Activated CD4-positive, alpha-beta memory T cell treated with anti-CD3 and anti-CD28 coated beads for 36 hours (primary cell): ENCODE measurements at places on chromosomes 13 and 19. TPM values are rescaled to one million over a fixed set of nuclear protein-coding genes. Genes with fewer than 3 reads are reported as not detected.

DNA sequence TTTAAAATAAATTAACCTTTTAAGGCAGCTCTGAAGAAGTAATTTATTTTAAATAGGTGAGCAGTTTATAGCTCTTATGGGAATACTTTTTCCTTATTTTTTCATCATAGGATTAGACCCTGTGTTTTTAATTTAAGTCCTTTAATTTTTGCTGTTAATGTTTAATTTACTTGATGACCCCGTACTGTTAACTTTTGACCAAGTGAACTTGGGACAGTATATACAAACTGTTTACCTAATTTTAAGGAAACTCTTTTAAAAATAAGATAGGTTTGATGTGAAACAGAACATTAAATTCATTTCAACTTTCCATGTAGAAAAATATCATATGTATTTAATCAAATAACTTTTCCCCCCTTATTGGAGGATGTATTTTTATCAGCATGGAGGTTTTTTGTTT lies 74.4 kb downstream of the KCNRG start:
- no peak for DNase-seq

Gene CYP2F1
- total RNA-seq = not detected

DNA sequence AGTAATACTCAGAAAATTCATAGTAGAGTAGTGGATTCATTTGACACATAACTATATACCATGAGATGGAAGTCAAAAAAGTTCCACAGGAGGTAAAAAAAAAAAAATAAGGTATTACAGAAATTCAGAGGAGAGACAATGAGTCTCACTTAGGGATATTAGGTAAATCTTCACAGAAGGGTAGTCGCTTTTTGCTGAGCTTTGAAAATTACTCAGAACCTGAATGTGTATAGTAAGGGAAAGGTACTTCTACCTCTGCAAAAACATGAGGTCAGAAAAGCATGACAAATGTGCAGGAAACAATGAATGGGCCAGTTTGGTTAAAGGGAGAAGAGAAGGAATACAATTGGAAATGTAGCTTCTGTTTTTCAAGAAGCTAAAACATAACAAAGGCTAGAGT lies 250.6 kb downstream of the ITGBL1 start:
- DNase-seq = no peak

DNA sequence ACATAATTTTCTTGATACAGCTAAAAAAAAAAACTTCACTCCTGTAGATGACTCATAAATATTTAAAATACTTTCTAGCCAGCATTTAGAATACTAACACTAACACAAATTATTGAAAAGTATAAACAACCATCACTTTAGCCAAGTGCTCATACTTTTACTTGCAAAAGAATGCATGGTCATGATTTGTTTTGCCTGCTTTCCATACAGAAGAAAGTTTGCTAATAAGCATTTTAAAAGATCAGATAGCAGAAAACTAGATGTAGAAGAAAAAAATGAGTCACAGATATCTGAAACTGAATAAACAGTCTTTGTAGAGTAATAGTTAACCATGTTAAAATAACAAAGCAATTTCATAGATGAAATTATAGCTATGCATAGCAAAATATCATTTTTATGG lies 2280.4 kb upstream of the PCDH20 start:
- no peak for DNase-seq

DNA sequence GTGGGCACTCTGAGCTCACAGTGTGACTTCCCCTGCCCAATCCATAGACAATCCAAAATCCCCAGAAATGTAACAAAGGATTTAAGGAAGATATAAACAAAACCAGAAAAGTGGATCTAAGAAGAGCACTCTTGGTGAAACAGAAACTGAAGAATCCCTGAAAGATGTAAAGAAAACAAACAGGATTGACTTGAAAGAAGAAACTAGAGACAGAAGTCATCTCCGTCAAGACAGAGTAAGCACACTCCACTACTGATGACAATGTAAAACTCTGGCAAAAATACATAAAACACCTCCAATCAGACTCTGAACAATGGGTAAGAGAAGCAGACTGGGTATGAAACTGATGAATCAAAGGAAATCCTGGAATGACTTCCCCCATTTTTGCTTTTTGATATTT lies 13.5 kb downstream of the TUBGCP3 start:
- DNase-seq = no peak

DNA sequence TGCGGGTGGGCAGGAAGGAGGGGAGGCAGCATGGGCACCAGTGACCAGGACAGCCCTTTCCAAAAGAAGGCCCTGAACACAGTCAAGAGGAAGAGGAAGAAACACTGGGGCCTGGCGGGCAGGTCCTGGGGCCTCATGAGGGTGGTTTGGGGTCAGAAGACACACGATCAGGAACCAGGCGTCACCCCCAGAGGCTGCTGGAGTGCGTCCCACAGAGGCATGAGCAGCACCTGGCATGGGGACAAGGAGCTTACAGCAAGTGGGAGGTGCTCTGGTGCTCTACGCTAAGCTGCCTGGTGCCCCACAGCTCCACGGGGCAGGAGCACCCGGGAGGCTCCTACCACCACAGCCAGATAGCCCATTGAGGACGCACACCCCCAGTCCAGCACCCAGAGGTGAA lies 20.0 kb downstream of the ELL start:
- DNase-seq = no peak

Gene KIR3DL1
- not detected for total RNA-seq

DNA sequence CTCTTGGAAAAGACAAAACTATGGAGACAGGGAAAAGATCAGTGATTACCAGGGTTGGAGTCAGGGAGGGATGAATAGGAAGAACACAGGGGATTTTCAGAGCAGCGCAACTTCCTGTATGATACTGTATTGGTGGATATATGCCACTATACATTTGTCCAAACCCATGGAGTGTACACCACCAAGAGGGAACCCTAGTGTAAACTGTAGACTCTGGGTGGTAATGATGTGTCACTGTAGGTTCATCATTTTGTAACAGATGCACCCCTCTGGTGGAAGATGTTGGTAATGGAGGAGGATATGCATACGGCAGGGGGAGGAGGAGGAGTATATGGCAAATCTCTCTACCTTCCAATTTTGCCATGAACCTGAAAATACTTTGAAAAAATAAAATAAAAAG lies 68.1 kb downstream of the UFM1 start:
- no peak for DNase-seq

DNA sequence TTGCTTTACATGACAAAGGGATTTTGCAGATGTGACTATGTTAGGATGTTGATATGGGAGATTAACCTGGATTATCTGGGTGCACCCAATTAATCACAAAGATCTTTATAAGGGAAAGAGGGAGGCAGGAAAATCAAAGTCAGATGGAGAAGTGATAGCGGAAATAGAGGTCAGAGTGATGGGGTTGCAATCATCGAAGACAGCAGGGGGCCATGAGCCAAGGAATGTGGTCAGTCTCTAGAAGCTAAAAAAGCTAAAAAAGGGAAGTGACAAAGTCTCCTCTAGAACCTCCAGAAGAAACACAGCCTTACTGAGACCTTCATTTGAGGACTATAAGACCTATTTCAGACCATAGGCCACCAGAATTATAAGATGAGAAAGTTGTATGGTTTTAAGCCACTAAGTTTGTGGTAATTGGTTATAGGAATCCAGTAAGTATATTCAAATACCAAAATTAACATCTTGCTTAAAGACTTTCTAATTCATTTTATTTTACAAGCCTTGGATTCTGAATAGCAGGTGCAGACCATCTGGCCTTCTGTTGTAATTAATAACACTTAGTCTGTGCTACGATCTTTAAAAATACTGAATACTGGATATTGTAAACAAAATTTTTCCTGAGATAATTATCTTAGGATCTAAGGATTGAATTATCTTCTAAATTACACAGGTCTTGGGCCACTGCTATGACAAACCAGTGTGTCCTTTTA lies 493.4 kb upstream of the PCDH20 start:
- no peak for DNase-seq
